ENCODE measurements at places on chromosomes 4 and X.
A peak's percentile ranks its signal among the peaks of the same experiment; 100 is the strongest.

DNA sequence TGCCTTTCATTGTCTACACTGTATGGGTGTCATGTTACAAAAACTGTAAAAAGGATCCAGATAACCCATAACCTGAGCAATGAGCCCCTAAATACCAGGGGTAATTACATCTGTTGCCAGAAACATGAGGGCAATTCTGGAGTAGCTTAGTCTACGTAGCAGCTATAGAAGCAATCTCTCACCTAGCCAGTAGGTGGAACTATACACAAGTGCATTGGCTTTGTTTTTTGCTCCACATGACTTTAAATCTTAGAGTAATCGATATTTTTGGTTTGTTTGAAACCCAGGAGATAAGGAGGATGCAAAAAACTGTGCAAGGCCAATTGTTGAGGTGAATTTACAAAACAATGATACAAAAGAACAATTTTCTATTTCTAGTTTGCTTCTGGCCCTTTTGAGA, 57.5 kb downstream of the GPR82 start:
- no peak for DNase-seq

DNA sequence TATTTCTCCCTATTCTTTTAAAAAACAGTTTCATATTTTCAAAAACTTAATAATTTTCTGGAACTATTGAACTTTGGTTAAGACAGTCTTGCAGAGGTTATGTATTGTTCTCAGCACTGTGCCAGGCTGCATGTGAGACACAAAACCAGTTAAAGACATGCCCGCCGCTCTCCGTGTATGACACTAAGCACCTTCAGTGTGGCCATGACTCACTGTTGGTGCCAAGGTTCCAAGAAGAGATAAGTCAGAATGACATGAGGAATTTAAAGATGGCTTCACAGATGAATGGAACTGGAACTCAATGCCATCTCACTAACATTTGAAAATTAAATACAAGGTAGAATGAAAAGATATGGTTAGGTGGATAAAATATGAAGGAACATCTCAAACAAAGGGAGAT, 525.5 kb upstream of the ZFP42 start:
- DNase-seq = no peak

- no peak for DNase-seq
Observed at GRCh38 chrX:149962859-149963757, 24.8 kb upstream of the EOLA2 start.

DNA sequence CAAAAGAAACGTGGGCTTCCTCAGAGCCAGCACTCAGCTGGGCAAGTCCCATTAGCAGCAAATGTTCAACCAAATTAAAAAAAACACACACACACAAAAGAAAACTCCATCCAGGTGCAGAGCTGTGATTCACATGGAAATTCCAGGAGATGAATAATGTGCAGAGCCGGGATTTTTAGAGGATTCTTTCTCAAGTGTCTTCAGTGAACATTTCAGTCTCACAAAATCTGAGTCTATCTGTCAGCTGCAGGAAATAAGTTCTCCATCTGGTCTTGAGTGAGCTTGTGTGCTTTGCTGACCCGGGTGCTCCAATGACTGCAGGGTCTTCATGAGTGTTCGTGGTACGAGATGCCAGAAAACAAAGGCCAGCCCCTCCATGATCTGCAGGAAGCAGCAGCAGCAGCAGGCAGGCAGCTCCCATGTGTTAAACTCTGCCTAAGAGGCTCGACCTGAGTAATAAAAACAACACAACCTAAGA, 44.3 kb downstream of the RASGEF1B start:
- no peak for DNase-seq

DNA sequence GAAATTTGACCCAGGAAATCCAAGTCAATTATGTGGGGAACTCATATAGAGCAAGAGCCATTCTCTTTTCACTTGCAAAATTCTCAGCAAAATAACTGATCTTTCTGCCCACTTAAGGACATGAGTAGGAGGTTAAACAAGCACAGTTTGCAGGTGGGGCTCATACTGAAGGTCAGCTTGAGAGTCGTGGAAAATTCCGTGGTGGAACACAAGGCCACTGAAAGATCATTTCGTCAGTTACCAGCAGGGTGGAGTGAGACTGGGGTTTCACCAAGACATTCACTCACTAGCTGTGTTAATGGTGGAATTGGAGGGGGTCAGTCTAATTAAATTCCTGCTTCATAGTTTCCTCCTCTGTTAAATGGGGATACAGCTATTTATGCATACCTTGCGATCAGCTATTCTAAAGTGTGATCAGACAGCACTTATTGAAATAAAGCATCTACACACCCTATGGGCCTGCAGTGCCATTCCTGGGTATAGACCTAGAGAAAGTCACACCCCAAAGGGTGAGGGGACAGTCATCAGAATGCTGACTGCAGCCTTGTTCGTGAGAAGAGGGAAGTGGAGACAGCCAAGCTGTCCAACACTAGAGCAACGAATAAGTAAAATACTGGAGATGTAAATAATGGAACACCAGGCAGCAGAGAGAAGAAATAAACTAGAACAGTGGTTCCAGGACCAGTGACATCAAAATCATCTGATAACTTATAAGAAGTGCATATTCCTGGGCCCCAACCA, 42.7 kb upstream of the CLNK start:
- no peak for DNase-seq

DNA sequence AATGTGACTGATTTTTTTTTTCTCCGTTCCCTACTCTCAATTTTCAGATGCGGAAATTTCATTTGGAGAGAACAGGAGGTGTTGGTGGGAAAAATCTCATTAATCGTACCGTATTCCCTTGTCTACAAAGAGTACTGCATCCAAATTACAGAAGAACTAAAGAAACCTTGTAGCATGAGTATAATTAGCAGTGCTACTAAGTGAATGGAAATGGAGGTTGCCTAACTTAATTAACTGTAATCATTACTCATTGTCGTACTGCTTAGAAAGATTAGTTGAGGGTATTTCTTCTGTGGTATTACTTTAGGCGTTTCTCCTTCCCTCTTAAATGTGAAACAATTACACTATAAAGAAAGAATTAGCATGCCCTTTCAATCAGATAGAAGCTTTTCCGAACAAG, 81.7 kb downstream of the DMD start:
- no peak for DNase-seq

DNA sequence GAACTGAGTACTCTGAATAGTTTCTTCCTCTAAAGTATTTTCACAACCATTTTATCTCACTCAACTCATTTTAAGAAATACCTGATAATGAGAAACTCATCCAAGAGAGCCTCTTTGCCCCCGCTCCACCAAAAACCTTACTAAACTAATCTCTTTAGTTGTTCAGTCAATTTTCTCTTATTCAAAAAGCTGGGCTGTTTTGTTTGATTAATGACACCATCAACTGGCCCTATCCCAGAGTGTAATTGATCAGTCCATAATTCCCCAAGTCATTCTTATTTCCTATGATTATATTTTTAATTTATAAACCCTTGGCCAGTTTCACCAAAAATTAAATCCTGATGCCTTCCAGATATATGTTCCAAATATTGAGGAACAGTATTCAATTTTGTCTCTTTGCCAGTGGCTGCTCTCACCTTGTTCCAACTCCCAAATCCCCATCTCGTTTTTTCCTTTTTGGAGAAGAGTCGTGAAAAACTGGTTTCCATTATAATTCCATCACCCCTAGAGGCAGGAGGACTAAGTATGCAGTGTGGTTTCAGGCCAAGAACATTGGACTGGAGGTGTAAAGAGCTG, 10.4 kb downstream of the LIMCH1 start:
- DNase-seq = no peak

- DNase-seq = no peak
Observed at GRCh38 chr4:138158746-138159297, 83.3 kb downstream of the SLC7A11 start.

DNA sequence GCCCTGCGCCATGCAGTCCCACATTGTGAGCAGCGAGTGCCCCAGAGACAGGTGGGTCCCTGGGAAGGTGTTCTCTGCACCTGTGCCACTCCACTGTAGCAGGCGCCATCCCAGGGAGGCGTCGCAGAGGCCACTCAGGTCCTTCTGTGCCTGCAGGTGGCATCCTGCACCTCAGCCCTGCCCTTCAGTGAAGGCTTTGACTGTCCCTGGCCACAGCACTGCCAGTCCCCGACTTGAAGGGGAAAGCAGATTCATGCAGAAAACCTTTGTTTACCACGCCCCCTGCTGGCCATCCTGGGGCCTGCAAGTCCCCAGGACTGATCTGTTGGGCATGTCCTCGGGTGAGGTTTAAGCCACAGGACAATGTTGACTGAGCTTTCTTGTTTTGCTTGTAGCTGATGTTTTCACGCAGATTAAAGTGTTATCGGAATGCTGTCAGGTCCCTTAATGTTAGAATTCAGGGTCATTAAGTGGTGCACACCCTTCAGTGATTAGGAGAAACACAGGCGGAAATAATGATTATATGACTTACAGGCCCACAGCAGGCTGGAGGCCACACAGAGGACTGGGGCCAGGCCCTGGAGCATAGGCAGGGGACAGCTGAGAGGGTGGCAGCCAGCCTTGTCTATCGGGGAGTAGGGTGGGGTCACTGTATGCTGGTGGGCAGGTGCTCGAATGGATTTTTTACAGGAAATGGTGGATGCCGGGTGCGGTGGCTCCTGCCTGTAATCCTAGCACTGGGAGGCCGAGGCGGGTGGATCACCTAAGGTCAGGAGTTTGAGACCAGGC, 5.0 kb downstream of the TACC3 start:
- DNase-seq = peak; percentile 95

GRCh38 chr4:145626623-145626982, 7.4 kb downstream of the MMAA start:
- no peak for DNase-seq

DNA sequence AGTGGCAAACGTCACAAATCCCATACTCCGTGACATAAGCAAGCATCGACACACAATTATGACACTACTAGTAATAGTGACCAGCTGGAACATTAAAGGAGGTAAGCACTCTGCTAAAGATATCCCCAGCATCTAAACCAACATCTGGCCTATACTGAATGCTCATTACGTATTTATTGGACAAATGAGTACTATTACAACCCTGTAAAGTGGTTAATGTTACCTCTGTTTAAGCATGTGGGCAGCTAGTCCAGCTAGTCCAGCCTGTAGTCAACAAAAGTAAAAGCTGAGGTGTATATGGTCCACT, 419 bp upstream of the RPGR start:
- DNase-seq = no peak

DNA sequence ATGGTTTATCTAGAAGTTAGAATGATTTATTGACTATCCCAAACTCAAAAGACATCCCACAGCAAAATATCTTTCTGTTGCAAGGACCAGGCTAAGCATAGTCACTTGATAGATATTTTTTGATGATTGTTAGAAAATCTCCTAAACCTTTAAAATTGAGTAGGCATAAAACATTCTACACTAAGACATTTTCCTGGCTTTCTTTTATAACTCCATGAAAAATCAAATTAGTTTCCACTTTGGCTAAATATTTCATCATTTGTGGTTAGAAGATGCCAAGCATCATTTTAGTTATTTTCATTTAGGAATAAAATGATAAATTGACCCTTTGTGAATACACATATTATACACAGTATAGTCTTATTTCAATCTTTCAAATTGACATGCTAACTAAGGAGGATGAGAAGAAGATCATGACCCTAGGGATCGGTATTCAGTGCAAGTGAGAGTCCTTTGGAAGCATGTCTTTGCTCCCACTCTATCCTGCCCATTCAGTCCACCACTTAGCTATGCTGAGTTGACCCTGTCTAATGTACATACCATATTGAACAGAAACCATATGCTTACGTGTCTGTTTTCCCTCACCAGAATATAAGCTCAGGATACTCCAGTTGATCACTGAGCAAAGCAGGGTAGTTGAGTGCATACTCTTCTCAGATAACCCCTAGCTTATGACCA, 136.6 kb upstream of the OTUD4 start:
- DNase-seq = no peak

DNA sequence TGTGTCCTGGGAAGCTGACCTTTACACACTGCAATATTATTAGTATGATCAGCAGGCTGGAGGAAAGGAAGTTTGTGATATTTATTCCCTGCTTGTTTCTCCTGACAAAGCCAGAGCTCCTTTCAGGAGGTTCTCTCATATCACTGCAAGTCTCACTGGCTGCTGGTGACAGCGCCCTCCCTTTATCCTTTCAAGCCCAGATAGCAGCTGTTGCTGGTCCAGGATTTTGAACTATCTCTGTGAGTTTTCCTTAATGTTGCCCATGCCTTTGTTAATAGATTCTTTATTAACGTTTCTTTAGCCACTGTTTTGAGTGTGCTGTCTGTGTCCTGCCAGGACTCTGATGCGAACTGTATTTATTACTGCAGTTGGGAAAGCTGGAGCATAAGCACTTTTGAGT, 518.7 kb downstream of the C4orf33 start:
- no peak for DNase-seq

DNA sequence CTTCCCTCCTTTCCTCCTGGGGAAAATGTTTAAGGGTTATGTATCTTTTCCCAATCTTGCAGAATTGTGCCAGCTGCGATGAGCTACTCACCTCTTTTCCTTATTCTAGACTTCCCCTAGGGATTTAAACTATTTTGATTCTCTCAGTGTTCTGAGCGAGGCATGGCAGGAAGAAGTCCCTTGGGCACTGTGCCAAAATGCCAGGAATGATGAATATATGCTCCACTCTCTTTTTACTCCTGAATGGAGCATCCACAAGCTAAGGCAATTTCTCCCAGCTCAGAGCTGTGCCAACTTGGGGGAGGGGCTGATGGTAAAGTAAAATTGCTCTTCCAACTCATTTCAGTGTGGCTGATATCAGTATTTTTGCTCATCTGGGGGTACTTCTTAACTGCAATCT, 4.0 kb upstream of the C4orf17 start:
- no peak for DNase-seq

DNA sequence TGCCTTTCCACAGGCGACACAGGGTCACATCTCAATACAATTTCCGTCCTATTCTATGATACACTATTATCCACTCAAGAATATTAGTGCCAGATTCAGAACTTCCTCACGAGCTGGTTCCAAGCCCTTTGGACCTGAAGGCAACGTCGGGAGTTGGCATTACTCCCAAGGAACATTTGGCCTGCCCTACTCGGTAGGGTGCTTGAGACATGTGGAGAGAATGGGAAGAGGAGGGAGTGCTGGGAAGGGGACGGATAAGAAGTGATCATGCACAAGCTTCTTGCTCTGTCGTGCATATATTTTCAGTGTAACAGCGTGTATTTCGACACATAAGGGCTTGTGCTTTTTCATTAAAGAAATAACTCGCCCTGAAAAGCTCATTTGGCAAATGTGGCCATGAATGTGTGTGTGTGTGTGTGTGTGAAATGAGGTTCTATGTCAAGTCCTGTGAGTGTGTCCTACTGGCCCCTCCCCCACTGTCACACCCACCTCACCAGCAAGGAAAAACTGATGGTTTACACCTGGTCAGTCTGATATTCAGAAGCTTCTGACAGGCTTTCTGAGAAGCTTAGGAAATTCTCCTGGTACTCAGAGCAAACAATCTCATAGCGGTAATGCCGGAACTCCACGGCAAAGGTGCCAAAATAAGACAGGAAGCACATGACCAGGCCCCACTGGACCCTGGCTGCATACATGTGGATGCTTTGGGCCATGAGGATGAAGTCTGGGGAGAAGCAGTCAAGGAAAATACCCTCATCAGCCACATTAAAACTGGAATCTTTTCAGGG, 54.8 kb downstream of the ENOPH1 start:
- no peak for DNase-seq

- DNase-seq = no peak
Observed at GRCh38 chr4:1760521-1761071, 32.5 kb upstream of the FGFR3 start.
